ENCODE measurements at places on chromosomes 5 and 9.
A peak's percentile ranks its signal among the peaks of the same experiment; 100 is the strongest.

- DNase-seq = no peak
These were observed 189.5 kb downstream of the ACTL7B start for GRCh38 chr9:108666240-108666784.

DNA sequence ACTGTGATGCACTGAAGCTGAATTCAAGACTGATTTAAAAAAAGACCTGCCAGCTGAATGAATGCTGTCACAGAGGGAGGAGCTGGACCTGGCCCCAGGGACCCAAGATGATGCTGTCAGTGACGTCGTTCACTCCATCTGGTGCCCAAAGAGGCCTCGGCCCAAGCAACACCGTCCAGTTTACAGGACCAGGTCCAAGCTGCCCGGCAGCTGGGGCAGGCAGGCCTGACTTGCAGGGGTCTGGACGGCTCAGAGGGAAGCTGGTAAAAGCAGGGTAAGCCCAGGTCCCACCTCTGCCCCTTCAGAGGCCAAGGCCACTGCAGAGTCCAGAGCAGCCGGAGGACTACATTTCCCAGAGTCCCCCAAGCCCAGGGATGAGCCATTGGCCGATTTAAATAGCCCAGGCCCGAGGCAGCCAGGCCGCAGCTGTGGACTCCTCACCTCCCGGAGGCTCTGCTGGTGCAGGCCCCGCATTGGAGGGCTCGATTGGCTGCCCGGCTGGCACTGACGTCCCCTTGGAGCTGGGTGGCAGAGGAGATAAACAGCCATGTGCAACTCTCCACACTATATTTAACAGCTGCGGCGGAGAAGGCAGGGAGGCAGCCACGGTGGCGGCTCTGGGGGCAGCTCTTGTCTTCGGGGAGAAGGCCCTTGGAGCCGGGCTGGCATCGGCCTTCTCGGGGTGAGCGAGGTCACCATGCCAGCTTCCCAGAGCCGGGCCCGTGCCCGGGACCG, at the start of gene PLPP7:
PLPP7 (plus strand) TSS at position 423 of the 735 bp plus-strand sequence; CDS start at position 698, 275 bp downstream.
- peak; percentile 13 for DNase-seq

DNA sequence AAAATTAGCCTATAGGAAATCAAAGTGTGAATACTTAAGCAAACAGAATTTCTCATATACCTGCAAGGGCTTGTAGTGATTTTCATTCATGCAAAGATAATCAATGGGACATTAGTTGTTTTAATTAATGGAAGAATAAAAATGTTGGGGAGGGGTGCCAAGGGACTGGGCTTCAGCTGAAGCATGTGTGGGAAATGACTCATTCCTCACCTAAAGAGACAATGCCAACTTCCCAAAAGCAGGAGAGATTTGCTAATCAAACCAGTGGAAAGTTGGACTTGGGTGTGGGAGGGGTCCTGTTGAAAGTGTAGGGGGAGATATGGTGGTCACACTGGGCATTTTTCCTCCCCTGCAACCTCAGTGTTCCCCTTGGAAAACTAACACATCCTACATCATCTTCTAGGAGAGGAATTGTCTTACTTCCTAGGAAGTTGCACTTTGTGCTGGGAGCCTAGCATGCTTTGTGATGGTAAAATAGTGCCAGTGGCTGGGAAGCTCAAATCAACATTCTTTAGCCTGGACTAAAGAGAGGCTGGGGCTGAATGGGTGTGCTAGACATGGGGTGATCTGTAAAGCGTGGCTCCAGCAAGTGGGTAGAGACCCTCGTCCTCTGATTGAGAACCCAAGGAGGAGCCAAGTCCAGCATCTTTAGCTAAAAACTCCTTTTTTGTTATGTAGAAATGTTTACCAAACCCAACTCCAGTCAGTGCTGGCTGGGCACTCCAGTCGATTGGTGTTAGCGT, 6.4 kb upstream of the LHX2 start:
- DNase-seq = no peak

DNA sequence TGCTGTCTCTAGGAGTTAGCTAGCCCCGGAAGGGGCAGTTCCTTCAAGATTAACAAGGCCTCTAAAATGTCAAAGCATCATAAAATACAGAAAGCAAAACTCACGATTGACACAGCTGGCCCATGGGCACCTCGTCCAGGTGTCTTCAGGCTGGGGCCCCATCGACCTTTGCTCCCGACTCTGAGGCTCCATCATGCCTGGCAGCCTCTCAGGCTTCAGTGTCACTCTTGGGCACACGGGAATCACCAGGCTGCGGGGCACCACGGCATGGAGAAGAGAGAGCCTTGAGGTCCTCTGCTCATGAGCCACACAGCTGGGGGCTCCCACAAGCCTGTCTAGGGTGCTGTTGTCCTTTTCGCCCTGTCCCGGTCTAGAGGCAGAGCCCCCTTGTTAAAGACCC, 161.2 kb downstream of the GAPVD1 start:
- no peak for DNase-seq

DNA sequence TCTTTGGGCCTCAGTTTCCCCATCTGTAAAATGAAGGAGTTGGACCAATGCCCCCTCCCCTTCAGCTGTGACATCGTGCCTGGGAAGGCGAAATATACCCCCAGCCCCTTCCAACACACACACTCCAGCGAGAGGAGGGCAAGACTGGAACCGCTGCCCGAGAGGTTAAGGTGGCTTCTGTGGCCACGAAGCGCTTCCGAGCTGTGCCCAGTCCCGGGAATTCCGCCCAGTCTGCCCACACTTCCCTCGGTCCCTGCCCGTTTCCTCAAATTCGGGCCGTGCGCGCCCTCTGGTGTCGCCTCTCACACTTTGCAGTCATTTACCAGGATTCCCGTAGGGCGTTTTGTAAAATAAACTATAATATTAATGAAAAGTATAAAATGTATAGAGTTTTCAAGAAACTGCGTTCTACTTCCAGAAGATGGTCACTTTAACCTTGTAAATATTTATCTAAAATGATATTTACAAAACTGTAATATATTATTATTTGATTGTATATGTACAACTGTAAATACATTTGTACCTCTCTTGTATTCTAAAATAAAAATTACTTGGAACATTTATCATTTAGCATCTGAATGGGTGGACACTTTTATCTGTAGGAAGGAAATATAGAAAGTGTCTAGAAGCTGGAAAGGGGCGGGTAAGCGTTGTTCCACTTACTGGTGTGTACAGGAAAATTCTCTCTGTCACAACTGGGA, 11.0 kb upstream of the EXOSC2 start:
- peak; percentile 56 for DNase-seq
